ENCODE measurements at places on chromosomes 2 and 18. TPM values are rescaled to one million over a fixed set of nuclear protein-coding genes. Genes with fewer than 3 reads are reported as not detected.
A peak's percentile ranks its signal among the peaks of the same experiment; 100 is the strongest.

The PRSS56 gene
- not detected for total RNA-seq

The CD207 gene
- not detected for total RNA-seq

The CPLX4 gene
- total RNA-seq = not detected

DNA sequence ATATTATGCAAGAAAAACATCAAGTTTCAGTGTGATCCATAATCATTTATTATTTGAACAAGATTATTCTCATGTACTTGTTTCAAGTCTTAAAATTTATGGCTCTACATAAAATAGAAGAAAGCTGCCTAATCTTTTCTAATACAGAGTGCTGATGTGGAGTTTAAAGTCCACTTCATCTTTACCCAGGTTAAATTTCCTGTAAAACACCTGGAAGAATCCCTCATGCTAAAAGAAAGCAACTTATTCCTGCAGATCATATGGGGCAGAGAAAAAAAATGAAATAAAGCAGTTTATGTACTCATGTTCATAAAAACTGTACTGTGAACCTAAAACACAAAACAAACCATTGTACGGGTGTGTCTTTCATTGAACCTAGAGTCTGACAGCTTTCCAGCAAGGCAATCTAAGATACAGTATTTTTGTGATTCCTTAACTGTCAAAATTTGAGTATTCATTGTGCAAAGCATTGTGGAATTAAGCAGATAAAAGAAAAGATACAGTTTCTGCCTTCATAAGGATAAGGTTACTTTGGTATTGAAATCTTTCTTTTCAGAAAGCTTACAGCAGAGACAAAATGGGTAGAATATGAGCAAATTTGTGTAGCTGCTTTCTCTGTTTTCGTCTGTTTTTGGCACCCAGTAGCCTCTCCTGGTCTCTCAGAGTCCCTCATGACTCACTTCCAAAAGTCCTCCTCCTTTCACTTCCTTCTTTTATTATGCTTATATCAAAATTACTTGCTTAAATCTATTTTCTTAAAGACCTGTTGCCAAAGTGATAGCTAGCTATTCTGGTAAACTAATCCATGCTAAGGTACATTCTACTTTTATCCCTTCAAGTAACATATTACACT is 26.9 kb upstream of the GLS start:
- H3K27ac ChIP-seq = no peak overlapping the region
- H3K4me3 ChIP-seq = no peak overlapping the region
- no peaks in the 10 kb centered on the region for H3K4me1 ChIP-seq

GRCh38 chr2:11681722-11682589 is 12.0 kb upstream of the NTSR2 start:
- no peaks in the 10 kb centered on the region for H3K36me3 ChIP-seq
- DNase-seq = peak; percentile 36
- no peaks in the 10 kb centered on the region for H3K27me3 ChIP-seq
- H3K4me3 ChIP-seq = no peak overlapping the region

Data from CD8-positive, alpha-beta memory T cell (primary cell).